ENCODE measurements at places on chromosomes 4 and X.

GRCh38 chrX:115894087-115894486 lies 276.5 kb upstream of the AGTR2 start:
- no peak for DNase-seq

GRCh38 chr4:8383451-8384160 lies 56.9 kb downstream of the ACOX3 start:
- DNase-seq: no peak

DNA sequence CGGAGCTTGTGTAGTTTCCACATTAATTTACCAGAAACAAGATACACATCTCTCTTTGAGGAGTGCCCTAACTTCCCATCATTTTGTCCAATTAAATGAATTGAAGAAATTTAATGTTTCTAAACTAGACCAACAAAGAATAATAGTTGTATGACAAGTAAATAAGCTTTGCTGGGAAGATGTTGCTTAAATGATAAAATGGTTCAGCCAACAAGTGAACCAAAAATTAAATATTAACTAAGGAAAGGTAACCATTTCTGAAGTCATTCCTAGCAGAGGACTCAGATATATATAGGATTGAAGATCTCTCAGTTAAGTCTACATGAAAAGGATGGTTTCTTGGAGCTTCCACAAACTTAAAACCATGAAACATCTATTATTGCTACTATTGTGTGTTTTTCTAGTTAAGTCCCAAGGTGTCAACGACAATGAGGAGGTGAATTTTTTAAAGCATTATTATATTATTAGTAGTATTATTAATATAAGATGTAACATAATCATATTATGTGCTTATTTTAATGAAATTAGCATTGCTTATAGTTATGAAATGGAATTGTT lies at the start of gene FGB:
Gene FGB (plus strand): TSS at position 315 of the 558 bp plus-strand sequence. CDS start 8 bp downstream, at position 323.
- DNase-seq: no peak

DNA sequence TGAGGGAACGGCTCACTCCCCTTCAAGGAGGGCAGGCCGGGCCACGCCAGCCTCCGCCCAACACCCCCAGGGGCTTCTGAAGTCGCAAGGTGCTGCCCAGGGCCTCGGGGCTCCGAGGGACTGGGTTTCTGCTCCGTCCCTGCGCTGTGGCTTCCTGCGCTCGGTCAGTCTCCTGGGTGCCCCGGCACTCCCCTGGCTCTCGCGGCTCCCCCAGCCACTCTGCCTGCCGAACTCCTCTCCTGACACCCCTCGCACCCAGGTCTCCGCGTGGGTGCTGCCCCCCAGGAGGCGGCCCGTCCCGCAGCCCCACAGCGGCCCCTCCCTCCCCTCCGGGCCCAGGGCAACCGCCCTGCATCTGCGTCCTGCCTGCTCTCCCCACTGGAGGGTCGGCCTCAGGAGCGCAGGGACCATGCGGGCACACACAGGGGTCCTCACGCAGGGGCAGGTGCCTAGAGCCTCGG lies 151.9 kb downstream of the AFAP1 start:
- no peak for DNase-seq

DNA sequence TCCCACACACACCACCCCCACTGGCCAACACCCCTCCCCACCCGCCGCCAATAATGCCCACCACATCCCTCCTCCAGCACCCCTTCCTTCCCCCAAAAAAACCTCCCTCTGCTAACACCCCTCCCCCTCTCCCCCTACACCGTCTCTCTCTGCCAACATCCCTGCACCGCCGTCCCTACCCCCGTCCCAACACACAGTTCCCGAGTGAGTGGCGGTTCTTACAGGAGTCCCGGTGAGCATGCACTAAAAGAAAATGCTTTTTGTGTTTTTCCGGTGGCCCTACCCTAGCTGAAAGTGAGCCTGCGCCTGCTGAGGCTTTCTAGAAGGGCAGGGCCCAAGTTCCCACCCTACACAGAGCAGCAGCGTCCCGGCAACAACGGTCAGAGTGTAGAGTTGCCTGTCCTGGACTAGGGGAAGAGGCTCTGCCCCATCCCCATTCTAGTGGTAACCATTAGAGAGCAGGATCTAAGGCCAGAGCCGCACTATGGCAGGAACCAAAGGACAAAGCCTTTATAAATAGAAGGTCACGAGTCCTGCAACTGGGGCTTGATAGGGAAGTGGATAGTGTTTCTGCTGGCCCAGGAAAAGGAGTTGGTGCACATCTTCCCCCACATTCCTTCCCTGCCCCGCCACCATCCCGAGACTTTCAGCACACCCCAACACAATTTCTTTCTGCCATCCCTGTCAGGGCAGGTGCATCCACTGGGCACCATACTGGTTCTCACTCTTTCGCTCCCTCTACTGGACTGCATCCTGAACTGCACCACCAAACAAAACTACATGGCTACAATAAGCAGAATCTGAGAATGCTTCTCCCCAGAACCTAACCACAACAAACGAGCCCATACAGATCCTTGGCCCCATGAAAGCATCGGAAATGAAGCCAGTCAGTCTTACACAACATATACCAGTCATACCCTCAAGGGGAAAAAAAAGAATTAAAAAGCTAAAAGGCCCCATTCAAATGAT lies 78.1 kb upstream of the PAGE3 start:
- peak; percentile 7 for DNase-seq

- no peak for DNase-seq
Observed at GRCh38 chr4:170256807-170257206, 167.1 kb upstream of the AADAT start.

DNA sequence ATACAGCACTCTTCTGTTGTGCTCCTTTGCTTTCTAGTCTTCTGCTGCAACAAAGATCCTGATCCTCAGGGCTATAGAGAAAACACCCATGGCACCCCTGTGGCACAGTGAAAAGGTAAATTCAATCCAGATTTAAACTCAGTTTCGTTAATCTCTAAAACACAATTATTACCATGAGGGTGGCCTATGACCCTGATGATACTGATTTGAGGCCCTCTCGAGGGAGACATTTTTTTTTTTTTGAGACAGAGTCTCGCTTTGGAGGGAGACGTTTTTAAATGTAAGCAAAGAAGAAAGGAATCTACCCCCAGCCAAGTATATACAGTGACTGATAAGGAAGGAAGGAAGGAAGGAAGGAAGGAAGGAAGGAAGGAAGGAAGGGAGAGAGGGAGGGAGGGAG lies 967.8 kb upstream of the DIAPH2 start:
- no peak for DNase-seq

DNA sequence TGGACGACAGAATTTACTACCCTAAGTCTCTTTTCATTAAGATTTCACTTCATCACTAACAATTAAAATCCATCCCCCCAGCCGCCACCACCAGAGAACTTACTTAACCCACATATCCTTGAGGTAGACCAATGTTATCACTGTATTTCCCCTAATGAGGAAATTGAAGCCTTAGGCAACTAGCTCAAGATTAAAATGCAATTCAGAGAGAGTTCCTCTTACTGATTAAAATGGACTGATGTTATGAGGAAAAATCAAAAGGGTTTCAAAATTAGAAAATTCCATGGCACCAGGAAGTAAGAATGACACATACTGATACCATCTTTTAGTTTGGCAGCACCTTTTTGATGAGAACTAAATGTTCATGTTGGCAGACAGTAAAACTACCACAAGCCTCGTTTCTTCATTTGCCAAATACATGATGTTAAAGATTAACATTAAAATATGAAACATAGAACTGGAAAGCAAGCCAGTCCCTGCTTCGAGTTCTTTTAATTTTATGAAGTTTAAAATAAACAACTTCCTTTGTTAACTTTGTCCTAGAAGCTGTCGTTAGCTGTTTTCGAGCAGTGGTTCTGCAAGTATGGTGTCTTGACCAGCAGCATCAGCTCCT lies 69.3 kb upstream of the CCDC160 start:
- DNase-seq: no peak

DNA sequence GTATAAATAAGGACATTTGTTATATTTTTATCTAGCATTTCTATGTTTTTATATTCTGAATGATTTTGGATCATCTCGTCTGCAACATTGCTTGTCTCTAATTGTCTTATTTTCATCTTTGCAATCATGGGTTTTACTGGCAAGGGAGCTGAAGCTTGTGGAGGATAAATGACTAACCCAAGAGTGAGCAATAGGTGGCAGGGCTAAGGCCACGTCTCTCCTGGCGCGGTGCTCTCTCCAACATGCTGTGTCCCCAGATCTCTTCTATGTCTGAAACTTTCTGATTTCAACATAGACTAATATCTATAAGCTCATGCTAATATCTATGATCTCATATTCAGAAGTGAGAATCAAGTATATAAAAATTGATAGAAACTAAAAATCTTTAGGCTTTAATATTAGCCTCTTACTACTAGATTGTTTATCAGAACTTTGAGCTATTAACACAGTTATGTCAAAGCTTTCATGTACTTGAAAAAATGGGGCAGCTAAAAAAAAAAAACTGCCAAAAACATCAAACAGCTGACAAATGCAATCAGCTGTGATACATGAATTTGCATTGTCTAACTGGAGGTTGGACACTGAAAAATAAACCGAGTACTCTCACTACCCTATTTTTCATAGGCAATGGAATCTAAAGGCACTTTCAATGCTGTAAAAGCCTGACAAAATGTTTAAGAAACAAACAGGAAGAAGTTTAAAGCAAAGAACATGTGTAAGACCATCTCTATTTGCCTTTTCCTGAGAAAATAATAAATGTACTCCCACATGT lies 169.2 kb downstream of the TMA16 start:
- no peak for DNase-seq

DNA sequence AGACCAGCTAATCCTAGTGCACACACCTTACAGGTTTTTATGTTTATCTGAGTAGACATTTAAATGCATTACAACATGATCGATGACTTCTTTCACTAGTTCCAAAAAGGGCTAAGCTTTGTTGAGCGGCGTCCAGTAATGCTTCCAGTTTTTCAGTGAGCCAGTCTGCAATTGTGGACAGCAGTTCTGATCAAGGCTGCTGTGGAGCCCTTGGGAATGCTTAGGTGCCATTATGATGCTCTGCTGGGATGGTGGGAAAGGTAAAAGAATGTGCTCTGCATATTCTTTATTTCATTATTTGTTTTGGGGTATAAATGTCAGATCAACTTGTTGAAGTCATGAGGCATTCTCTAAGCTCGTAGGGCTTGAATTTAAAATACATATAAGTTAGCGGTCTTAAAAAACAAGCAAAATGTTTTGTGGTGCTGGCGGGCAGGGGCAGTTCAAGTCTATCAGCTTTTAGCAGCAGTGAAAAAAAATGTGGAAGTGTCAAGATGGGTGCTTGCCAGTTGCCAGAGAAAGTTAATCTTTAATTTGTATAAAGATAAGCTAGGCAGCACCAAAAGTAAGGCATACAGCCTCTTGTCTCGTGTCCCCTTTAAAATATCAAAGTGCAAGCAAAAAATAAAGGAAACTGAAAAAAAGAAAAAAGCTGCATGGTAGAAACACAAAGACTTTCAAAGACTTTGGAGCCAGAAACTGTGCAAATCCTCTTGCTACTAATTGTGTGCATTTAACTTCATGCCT lies 5.8 kb downstream of the MID1IP1 start:
- no peak for DNase-seq

- DNase-seq: no peak
Observed at GRCh38 chrX:13087322-13088155, 43.1 kb upstream of the FAM9C start.

DNA sequence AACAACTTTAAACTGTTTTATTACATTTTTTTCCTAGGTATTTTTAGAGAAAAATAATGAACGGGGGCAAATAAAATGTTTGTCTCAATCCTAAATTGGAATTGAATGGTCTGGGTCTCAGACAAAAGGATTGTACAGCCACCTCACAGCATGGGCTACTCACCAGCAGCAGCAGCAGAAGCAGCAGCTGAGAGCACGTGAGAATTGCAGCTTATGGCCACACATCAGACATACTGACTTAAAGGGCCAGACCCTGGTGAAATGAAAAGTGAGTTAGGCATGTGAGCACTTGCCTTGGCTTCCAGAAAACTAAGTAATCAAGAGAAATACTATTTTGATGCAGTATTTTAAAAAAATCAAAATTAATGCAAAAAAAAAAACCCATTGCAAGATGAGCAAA lies 56.6 kb downstream of the AASDH start:
- DNase-seq: no peak

DNA sequence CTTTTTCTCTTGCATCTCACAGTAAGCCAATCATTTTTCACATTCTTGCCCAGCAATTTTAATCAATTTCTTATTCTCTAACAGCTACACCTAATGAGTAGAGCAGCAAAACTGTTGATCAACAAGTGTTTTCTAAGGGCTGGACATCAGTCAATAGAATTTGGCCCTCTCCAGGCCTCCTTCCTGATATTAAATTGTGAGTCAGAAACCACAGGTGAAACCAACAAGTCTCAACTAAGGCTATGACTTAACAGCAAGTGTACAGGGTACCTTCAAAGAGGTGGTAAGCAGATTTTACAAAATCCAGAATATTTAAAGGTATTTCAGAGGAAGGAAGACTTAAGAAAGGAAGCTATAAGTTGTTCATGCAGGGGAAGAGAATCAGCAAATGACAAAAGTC lies 156.5 kb upstream of the ARHGAP24 start:
- DNase-seq: no peak
